Vein endothelial cell (primary cell): ENCODE measurements at places on chromosomes 2 and 18. TPM values are rescaled to one million over a fixed set of nuclear protein-coding genes. Genes with fewer than 3 reads are reported as not detected.

The DUSP19 gene
- total RNA-seq: 2.5 and 2.6 TPM in 2 replicates

The LOXHD1 gene
- total RNA-seq: not detected in 2 replicates

The RAB6C gene
- total RNA-seq: not detected in 2 replicates

The ZSWIM2 gene
- under 0.01 and 0.10 TPM in 2 replicates for total RNA-seq

The CAPN14 gene
- total RNA-seq: 0.10 TPM in 1 of 2 replicates, not detected in the other

The CRYGC gene
- not detected in 2 replicates for total RNA-seq

The REG3G gene
- not detected in 2 replicates for total RNA-seq

The TEX51 gene
- total RNA-seq: not detected in 2 replicates

The WDR33 gene
- total RNA-seq: 35.9 and 43.8 TPM in 2 replicates

The PDCD1 gene
- not detected in 2 replicates for total RNA-seq

The WNT10A gene
- not detected in 2 replicates for total RNA-seq

The SNORC gene
- total RNA-seq: 0.65 and 1.3 TPM in 2 replicates

The ITGB1BP1 gene
- total RNA-seq: 28.4 and 39.4 TPM in 2 replicates

The TSPYL6 gene
- 0.10 TPM in 1 of 2 replicates, not detected in the other for total RNA-seq

The EPB41L3 gene
- total RNA-seq: 31.4 and 60.9 TPM in 2 replicates

The DSEL gene
- total RNA-seq: 25.1 and 26.8 TPM in 2 replicates

The NMUR1 gene
- total RNA-seq: not detected in 2 replicates

The AMER3 gene
- total RNA-seq: not detected in 2 replicates

The CPO gene
- total RNA-seq: 0.19 TPM in 1 of 2 replicates, not detected in the other

The FOSL2 gene
- 50.9 and 72.5 TPM in 2 replicates for total RNA-seq

The GALNT3 gene
- total RNA-seq: 0.19 and 0.33 TPM in 2 replicates

The SNRNP27 gene
- total RNA-seq: 44.7 and 50.4 TPM in 2 replicates

The IL36B gene
- total RNA-seq: not detected in 2 replicates

The MRPL33 gene
- 76.3 and 105 TPM in 2 replicates for total RNA-seq

The LRP1B gene
- total RNA-seq: under 0.01 TPM in 2 replicates

The CNTNAP5 gene
- total RNA-seq: not detected in 2 replicates

The CD207 gene
- total RNA-seq: not detected in 2 replicates

The GPR45 gene
- not detected in 2 replicates for total RNA-seq

The CABLES1 gene
- 55.9 and 103 TPM in 2 replicates for total RNA-seq

The SNTG2 gene
- not detected in 2 replicates for total RNA-seq

The RAX gene
- not detected in 2 replicates for total RNA-seq

The MRPL44 gene
- 30.7 and 36.6 TPM in 2 replicates for total RNA-seq

The MARCHF4 gene
- total RNA-seq: 4.9 and 5.3 TPM in 2 replicates

The USP37 gene
- total RNA-seq: 9.1 and 12.4 TPM in 2 replicates

The CLEC4F gene
- total RNA-seq: not detected in 2 replicates

The SYT4 gene
- total RNA-seq: not detected in 2 replicates

The RRM2 gene
- 40.2 and 59.2 TPM in 2 replicates for total RNA-seq

The DPP4 gene
- 10.3 and 16.0 TPM in 2 replicates for total RNA-seq

The POTEJ gene
- total RNA-seq: 0.19 and 0.65 TPM in 2 replicates
